ENCODE measurements at places on chromosomes 3 and 15. TPM values are rescaled to one million over a fixed set of nuclear protein-coding genes. Genes with fewer than 3 reads are reported as not detected.

Gene MESP1
- total RNA-seq, result 0.13 TPM

Gene GOLGA6D
- not detected for total RNA-seq

Gene MED12L
- total RNA-seq, result 0.34 TPM

Gene CPLX3
- total RNA-seq, result not detected

Gene LRRIQ4
- not detected for total RNA-seq

Gene LSAMP
- not detected for total RNA-seq

Gene NEIL1
- total RNA-seq, result 0.55 TPM
